ENCODE measurements at places on chromosomes 12 and 14.
A peak's percentile ranks its signal among the peaks of the same experiment; 100 is the strongest.

DNA sequence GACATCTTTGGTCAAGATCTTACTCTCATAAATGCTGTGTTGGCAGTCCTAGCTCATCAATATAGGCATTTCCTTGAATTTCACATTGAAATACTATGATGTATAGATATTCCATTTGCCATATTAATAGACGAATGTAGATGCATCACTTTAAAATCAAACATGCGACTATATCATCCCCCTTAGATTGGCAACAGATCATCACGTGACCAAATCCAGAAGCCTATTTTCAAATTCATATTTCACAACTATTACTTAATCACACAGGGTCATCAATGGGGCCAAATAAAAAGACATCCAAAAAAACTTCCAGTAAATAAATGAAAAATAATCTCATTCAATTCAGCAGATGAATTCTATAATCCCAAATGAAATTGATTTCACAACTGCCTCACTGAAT, 15.3 kb downstream of the LMO3 start:
- DNase-seq: no peak

- DNase-seq: no peak
Observed at GRCh38 chr12:68175557-68176061, 16.1 kb upstream of the IFNG start.

GRCh38 chr14:52069307-52070050, 620 bp upstream of the NID2 start:
- DNase-seq: no peak

DNA sequence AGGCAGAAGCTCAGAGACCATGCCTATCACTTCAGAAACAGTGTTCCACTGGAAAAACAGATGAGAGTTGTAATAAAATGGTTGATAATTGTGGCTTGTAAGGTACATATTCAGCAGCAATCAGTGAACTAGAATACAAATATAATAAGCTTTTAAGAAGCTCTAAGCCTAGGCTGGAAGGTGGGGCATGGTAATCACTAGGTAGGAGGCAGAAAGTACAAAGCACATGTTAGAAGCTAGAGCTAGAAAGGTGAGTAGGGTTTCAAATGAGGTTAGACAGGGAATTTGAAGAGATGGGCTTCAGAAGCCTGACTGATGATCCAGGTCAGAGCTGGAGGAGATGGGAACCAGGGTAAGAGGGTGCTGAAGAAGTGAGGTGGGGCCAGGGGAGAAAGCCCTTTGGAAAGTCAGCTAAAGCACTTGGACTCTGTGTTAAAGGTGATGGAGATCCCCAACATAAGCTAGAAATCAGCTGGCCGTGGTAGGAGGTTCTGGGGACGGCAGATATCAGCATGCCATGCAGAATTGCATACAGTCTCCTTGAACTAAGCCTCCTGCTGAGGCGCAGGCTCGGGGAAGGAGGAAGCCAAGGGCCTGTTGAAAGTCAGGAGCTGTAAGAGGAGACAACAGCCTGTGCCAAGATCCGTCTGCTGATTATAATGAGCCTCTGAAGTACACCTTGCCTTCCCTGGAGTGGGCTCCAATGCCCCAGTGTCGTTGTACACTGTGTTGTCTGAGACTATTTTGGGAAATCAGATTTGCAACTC, 659.4 kb downstream of the BCL11B start:
- no peak for DNase-seq

DNA sequence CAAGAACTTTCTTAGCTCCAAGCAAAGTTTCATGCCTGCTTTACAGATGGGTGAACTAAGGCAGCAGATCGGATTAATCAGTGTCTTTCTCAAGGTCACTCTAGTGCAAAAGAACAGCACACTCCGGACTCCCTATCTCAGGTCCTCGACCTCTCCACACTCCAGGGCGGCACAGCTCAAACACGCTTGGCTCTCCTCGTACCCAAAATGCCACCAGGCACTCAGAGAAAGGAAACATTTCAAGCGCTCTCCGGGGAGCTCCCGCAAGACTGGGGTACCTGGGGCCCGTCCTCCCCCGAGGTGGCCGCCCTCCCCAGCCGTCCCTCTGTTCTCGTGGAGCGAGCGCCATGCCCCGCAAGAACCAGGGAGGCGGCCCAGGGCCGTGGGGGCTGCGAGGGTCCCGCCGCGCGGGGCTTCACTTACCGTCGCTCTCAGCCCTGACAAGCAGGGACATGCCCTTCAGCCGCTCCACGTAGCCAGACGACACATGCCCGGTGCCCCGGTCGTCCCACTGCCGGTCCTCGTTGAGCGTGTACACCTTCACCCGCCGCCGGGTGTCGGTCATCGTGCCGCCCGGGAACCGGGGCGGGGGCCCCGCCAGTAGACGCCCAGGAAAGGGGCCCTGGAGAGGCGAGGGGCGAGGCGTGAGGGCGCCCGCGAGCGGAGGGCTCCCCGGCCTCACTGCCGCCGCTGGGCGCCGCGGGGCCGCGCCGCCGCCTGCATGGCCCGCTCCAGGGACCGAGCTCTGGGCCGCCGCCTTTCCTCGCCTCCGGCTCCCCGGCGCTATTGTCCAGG, 830 bp downstream of the PPP4R3A start:
- DNase-seq: no peak

DNA sequence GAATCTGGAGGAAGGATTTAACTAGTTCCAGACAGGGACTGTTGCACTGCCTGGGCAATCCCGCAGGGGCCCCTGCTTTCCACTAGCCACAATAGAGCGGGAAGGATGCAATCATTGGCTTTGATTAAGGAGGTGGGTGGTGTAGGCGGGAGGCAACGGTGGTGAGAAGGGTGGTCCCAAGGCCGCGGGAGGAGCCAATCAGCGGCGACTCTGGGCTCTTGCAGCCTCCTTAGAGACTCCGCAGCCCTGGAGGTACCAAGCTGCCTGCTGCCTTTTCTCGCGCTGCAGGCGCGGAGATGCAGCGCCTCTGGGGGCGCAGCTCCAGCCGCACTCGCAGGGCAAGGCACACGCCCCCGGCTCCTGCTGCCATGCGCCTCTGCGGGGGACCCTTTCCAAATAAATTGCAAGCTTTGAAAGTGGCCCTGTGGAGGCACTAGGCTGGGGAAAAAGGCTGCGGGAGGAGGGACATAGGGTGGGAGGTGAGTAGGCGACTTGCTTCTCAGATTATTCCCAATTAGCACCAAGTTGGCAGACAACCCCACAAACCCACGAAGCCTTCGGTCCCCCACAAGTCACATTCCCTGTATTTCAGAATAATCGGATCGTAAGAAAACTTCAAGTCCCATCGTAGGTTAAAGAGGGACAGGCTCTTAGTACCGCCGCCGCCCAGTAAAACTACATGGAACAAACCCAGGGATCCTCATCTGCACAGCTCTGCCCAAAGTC, 858 bp upstream of the KCNA1 start:
- no peak for DNase-seq

DNA sequence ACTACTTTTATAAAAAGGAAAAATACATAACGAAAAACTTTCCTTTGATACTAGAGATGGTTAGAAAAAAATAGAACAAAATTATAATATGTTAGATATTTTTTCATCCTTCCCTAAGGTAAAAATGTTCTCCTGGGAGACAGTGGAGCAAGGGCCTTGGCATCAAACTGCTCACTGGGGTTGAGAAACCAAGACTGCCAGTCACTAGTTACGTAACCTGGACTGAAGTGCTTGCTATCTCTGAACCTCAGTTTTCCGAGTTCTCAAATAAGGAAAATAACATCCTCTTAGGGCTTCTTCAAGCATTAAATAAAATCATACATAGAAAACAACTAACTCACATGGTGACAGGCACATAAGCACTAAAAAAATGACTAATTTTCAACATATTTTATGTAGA, 48.2 kb upstream of the FRMD6 start:
- DNase-seq: no peak

- no peak for DNase-seq
Observed at GRCh38 chr12:1666685-1667162, 24.1 kb upstream of the ADIPOR2 start.

DNA sequence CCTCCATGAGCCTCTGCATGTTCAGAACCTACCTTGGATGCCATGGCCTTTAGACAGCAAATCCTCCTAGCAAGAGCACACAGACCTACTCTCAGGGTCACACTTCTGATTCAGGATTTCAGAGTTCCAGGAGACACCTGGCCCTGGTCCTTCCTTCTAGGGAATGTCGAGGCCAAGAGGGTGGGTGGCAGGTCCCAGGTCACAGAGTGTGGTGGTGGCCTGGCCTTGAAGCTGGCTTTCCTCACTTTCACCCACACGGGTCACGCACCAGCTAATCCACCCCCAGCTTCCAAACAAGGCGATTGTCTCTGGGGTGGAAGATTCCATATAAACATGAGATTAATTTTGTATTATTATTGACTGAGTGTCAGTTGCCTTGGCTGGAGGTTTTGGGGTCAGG, 328.3 kb upstream of the RTL1 start:
- no peak for DNase-seq

DNA sequence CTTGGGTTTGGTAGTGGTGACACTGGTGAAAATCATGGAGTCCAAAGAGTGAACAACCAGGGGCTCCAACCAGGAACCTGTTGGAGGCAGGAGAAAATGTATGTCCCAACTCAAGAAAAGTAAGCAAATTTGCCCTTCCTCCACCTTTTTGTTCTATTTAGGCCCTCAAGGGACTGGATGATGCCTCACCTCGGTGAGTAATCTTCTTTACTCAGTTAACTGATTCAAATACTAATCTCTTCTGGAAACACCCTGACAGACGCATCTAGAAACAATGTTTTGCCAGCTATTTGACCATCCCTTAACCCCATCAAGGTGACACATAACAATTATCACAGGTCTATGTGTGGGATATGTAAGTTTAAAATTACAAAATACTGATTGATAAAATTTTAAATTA, 272.4 kb upstream of the FOXG1 start:
- DNase-seq: no peak

DNA sequence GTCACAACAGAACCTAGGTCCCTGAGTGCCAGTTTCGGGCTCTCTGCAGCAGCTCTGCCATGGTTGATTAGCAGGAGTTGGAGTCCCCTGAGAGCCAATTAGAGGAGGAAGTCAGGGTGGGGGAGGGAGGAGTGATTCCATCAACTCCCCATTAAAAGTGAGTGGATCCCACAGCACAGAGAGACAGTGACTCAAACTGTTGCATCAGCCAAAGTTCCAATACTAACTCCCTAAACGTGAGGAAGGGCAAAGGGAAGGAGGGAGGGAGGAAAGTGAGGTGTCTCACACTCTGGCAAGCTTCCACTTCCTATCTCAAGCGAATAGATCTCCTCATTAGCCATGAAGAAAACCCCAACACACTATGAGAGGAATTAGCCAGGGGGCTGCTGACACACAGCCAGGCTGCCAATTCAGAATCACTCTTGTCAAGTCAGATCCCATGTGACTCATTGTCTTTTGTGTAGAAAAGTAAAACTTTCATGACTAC, 23.6 kb downstream of the OR11H4 start:
- DNase-seq: peak; percentile 31

- DNase-seq: no peak
Observed at GRCh38 chr14:35438910-35439713, 34.6 kb upstream of the NFKBIA start.

DNA sequence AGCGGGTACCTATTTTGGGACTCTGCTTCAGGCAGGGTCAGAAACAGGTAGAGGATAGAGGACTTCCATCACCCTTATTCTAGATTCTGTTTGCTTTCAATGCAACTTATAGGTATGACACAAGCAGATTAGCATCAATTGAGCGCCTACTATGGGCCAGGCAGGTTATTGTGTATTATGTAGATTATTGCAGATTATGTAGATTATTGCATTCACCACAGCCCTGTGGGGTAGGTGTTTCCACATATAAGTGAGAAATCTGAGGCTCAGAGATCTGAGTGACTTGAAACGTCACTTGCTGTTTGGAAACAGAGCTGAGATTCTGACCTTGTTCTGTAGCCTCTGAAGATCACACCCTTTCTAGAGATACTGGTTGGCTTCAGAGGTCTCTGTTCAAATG, 25.7 kb upstream of the SERPINA4 start:
- no peak for DNase-seq

DNA sequence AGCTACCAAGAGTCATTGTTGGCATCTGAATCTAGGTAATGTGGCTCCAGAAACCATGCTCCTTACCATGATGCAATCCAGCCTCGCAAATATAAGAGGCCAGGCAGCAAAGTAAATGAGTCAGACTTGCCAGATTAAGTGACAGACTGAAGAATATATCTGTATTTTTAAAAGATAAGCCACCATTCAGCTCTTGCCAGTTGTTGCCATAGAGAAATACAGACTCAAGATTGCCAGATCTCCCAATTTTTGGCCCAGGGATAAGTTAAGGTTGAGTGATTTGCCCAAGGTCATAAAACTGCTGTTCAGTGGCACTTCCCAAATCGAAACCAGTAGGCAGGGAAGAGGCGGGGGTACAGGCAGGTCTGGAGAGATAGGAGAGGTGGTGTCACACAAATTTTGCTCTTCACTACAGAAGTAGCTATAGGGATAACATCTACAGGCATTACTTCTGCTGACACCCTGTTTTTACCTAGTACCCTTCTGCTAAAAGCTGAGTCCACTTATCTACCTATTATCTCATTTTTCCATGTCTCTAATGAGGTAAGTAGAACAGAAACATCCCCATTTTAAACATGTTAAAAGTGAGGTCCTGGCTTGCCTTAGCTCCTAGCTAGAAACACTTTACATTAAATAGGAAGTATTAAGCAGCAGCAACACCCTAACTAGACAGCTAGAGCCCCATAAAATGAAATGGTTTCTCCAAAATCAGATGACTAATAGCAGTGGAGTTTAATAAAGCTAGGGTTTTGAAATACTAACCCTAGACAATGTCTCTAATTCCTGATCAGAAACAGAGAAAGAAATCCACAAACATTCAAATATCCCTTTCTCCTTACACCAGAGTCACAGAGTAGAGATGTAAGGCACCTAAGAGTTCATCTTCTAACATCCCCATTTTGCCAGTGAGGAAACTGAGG, 19.5 kb downstream of the DCAF5 start:
- no peak for DNase-seq

- DNase-seq: no peak
Observed at GRCh38 chr14:101559624-101560533, 1.4 kb upstream of the DIO3 start.

GRCh38 chr14:71169861-71170260, 262.6 kb downstream of the PCNX1 start:
- DNase-seq: no peak

DNA sequence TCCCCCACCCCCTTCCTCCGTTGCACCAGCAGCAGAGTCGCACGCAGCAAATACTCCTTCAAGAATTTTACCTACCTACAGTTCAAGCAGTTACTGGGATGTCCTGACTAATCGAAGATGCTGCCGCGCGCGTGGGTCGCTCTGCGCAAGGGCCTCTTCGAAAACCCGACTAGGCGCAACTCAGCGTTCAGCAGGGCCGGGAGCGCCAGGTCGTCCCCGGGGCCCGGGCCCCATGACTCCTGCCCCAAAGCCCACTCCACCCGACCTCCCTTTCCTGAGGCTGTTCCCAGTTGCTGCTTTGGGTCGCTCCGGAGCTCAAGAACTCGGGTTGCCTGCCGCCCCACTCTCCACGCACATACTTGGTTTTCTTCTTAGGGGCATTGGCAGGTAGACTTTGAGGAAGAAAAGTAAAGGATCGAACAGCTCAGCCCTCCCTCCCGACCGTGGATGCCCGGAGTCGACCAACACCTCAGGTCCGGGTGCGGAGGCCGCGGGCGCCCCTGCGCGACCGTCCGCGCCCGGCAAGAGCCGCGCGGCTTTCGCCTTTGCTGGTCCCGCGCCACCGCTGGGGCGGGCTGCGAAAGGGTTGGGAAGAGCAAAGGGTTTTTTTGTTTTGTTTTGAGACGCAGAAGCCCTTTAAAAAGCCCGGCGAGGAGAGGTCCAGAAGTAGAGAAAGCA, 1.9 kb downstream of the BMP4 start:
- DNase-seq: no peak

GRCh38 chr12:92403210-92404175, 257.8 kb upstream of the BTG1 start:
- no peak for DNase-seq

Measured in HFF-Myc (cell line).